ENCODE measurements at places on chromosomes 12 and 14. TPM values are rescaled to one million over a fixed set of nuclear protein-coding genes. Genes with fewer than 3 reads are reported as not detected.

Gene KLRB1
- 0.75 TPM for total RNA-seq

GRCh38 chr14:39641224-39641623 lies 209.0 kb upstream of the FBXO33 start:
- no peaks in the 10 kb centered on the region for H3K27me3 ChIP-seq
- DNase-seq, result no peak
- H3K4me3 ChIP-seq, result no peak overlapping the region
- H3K27ac ChIP-seq, result no peak overlapping the region
- no peaks in the 10 kb centered on the region for H3K4me1 ChIP-seq
- no peaks in the 10 kb centered on the region for H3K36me3 ChIP-seq

DNA sequence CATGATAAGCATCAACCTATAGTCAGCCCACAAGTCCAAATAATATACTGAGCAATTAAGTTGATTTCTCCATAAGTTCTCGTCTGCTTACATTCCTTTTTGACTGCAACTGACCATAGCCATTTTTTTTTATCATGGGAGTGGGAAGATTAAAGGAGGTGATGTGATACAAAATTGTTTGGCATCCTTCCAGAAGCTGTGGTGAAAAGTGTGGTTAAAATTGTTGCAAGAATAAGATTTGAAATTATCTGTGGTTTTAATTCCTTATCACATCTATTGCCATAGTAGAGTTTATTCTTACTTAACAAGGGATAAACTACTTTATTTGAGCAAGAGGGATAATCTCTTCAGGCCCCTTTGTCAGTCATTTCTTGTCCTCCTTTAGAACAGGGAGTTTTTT lies 50.7 kb downstream of the LIN52 start:
- H3K27ac ChIP-seq, result no peak overlapping the region
- H3K4me3 ChIP-seq, result no peak overlapping the region
- H3K36me3 ChIP-seq, result no peaks in the 10 kb centered on the region
- H3K4me1 ChIP-seq, result no peaks in the 10 kb centered on the region
- H3K27me3 ChIP-seq, result no peaks in the 10 kb centered on the region

GRCh38 chr14:51511265-51511664 lies 140.4 kb upstream of the FRMD6 start:
- no peak overlapping the region for H3K27ac ChIP-seq
- H3K4me1 ChIP-seq, result no peaks in the 10 kb centered on the region
- no peaks in the 10 kb centered on the region for H3K27me3 ChIP-seq
- H3K36me3 ChIP-seq, result no peaks in the 10 kb centered on the region

DNA sequence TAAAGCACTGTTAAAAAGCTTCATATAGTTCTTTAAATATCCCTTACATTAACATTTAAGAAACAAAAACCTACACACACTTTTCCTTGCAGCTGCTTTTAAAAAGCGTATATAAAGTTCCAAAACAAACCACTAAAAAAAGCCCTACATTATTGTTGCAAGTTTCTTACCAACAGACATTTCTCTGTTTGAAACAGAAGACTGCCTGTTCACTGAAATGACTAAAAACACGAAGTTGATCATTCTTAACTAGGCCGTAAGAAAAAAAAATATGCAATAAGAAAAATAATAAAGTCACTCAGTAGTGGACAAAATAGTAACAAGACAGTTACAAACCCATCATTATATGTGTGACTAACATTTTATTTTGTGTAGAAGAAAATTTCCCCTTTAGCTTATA lies 37.3 kb downstream of the KIF21A start:
- H3K4me1 ChIP-seq, result peaks cover 51% of the 10 kb centered on the region
- H3K36me3 ChIP-seq, result no peaks in the 10 kb centered on the region
- no peak for DNase-seq
- no peaks in the 10 kb centered on the region for H3K27me3 ChIP-seq

GRCh38 chr14:104151026-104151381 lies 12.6 kb downstream of the KIF26A start:
- no peak for DNase-seq
- H3K4me1 ChIP-seq, result no peaks in the 10 kb centered on the region
- no peaks in the 10 kb centered on the region for H3K27me3 ChIP-seq

- H3K36me3 ChIP-seq, result no peaks in the 10 kb centered on the region
- DNase-seq, result no peak
- peaks cover 16% of the 10 kb centered on the region for H3K4me1 ChIP-seq
Observed at GRCh38 chr14:55976219-55976618, 142.0 kb upstream of the PELI2 start.

DNA sequence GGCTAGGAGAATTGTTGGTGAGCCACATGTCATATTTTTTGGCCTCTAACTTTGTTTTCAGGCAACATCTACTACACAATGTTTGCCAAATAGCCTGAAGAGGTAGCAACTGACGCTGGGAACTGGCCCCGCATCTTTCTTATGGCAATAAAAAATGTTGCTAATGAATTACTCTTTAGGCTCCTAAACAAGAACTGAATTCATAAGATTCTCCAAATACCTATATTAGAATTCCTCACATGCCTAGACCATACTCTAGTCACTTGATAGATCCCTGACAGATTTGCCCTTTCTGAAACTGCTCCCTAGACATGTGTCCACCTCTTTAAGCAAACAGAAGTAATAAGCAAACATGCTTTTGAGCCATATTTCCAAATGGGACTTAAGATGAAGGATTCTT lies 209.0 kb upstream of the ATXN7L3B start:
- H3K27me3 ChIP-seq, result no peaks in the 10 kb centered on the region
- no peak overlapping the region for H3K27ac ChIP-seq
- no peak overlapping the region for H3K4me3 ChIP-seq

GRCh38 chr14:34583525-34583924 lies 44.0 kb upstream of the EAPP start:
- no peak for DNase-seq
- H3K27ac ChIP-seq, result no peak overlapping the region
- no peaks in the 10 kb centered on the region for H3K27me3 ChIP-seq
- H3K4me3 ChIP-seq, result no peak overlapping the region
